Endothelial cell (in vitro differentiated cells): ENCODE measurements at places on chromosomes 6 and 20. TPM values are rescaled to one million over a fixed set of nuclear protein-coding genes. Genes with fewer than 3 reads are reported as not detected.

TRPC4AP gene
- total RNA-seq: 109 TPM

ZDHHC14 gene
- total RNA-seq: 26.1 TPM

CALHM5 gene
- 7.2 TPM for total RNA-seq

TPX2 gene
- total RNA-seq: 27.2 TPM

SLC26A8 gene
- total RNA-seq: 0.97 TPM

POPDC3 gene
- total RNA-seq: 5.2 TPM

GDAP1L1 gene
- 1.7 TPM for total RNA-seq

SLC22A3 gene
- total RNA-seq: 0.18 TPM

SYNE1 gene
- total RNA-seq: 12.7 TPM

FOXC1 gene
- total RNA-seq: 112 TPM

SSTR4 gene
- total RNA-seq: not detected

EEF1A2 gene
- total RNA-seq: 0.31 TPM

GSTA2 gene
- total RNA-seq: not detected

- no peak for DNase-seq
These were observed 50.6 kb downstream of the NUP153 start for GRCh38 chr6:17656092-17656491.

DNA sequence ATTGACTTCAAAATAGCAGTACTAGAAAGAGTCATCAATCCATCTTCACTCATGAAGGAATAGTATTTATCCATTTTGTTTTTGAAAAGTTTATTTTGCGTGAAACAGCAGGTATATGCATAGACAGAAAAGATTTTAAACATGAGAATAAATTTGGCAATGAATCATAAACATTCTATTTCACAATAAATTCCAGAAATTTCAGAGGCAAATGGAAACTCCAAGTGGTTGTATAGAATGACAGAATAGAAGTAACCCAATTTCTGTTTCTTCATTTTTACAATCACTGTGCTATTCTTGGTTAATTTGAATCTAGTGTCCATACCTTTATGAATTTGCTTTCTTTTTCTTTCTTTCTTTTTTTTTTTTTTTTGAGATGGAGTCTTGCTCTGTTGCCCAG, 173.0 kb upstream of the ECI2 start:
- no peak for DNase-seq

DNA sequence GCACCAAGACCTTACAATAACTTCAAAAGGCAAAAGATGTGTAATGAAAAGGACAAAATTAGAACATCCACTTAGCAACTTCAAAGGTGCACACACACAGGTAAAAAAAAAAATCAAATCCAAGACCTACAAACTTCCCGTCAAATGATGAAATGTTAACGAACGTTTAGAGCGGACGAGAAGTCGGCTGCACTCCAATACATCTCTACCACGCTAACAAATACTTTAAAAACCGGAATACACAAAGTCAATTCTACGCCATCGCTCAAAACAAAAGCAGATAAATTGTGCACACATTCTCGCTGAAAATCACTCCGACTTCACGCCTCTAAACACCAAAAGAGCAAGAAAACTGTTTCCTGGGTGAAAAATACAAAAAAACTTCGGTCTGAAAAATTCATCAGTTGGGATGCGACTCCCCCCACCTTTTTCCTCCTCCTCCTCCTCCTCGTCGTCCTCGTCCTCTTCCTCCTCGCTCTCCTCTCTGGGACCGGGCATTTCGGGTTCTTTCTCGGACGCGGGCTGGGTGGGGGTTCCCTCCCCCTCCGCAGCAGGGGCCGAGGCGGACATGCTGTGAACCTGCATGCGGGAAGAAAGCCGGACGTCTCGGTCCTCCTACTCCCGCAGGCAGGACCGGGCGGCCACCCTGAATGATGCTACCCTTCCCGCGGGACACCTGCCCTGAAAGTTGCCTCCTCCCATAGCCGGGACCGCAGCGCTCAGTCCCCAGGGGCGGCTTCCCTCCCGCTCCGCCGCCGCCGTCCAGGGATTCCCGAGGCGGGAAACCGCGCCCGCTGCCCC, 712 bp downstream of the DEK start:
- DNase-seq: peak; percentile 65

GRCh38 chr6:51613558-51613957, 473.9 kb downstream of the PKHD1 start:
- no peak for DNase-seq

DNA sequence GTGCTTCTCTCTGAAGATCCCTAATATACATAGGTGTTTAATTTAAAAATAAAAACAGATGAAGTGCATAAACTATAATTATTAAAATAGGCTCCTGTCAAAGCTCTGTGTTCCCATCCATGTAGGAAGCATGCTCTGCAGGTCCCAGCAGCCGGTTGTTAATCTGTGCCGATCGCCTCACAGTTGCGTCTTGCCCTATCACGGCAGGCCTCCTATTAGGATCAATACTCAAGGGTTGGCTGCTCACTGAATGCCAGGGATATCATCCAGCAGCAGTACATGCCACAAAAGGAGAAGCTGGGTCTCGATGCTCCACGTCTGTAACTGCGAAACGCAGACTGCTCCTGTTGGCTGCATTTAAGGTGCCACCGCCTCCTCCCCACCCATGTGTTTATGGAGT, 369.8 kb downstream of the CDH4 start:
- no peak for DNase-seq

GRCh38 chr6:39850736-39851297, 58.6 kb downstream of the DAAM2 start:
- no peak for DNase-seq

- no peak for DNase-seq
These were observed 33.2 kb downstream of the SYNDIG1 start for GRCh38 chr20:24502661-24503060.

GRCh38 chr20:21548390-21549035, 34.6 kb upstream of the NKX2-2 start:
- DNase-seq: no peak

GRCh38 chr6:21666201-21666691, 72.7 kb downstream of the SOX4 start:
- peak; percentile 44 for DNase-seq

GRCh38 chr20:11949711-11950110, 32.0 kb downstream of the BTBD3 start:
- DNase-seq: no peak

GRCh38 chr6:3965071-3965718, 113.7 kb downstream of the FAM217A start:
- DNase-seq: no peak

- DNase-seq: no peak
These were observed 70.5 kb downstream of the MOXD1 start for GRCh38 chr6:132330759-132331158.

- DNase-seq: no peak
These were observed 96.5 kb downstream of the PLEKHG1 start for GRCh38 chr6:150696190-150696589.

- DNase-seq: no peak
These were observed 58.9 kb downstream of the FOXO3 start for GRCh38 chr6:108619431-108620197.

DNA sequence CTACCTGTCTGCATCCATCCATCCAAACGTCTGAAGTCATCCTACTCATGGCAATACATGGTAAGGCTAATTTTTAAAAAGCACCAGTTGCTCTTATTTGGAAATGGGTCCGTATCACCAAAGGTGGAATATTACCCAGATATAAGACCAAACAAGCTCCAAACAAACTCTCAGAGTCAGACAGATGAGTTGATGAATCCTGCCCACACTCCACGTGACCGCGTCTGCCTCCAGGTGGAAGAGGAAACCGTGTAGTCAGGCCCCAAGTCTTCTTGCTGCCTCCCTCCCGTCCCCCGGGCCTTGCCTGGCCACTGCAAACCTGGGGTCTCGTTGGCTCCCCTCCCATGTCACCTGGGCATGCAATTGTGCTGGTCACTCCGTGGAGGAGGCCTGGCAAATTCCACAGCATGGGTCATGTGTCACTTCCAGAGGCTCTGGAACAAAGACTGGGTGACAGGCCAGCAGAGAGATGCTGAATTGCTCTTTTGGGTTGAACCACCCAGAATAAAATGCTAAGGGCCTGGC, 31.8 kb downstream of the CTCFL start:
- no peak for DNase-seq

DNA sequence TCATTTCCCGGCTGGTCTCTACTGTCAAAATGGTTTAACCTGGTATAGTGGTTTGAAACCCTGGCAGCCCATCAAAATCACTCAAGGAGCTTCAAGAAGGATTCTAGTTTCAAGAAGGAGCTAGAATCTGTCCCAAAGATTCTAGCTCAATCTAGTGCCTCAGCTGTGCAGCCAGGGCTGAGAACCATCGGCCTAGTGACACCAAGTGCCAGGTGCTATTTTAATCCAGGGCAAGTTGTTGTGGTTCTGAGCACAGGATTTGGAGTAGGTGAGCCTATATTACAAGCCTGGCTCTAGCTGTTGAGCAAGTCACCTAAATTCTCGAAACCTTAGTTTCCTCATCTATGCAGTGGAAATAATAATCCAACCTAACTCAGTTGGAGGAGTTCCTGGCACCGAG, 3.7 kb downstream of the MOCS1 start:
- no peak for DNase-seq

GRCh38 chr6:31870385-31870921, 7.8 kb upstream of the NEU1 start:
- no peak for DNase-seq

GRCh38 chr6:107707346-107708275, 116.5 kb downstream of the SCML4 start:
- DNase-seq: no peak

- DNase-seq: no peak
These were observed 59.4 kb downstream of the TNFRSF21 start for GRCh38 chr6:47250302-47250701.

- no peak for DNase-seq
These were observed 27.0 kb downstream of the HECA start for GRCh38 chr6:139161817-139162284.

GRCh38 chr20:59386809-59387208, 86.4 kb downstream of the EDN3 start:
- no peak for DNase-seq

DNA sequence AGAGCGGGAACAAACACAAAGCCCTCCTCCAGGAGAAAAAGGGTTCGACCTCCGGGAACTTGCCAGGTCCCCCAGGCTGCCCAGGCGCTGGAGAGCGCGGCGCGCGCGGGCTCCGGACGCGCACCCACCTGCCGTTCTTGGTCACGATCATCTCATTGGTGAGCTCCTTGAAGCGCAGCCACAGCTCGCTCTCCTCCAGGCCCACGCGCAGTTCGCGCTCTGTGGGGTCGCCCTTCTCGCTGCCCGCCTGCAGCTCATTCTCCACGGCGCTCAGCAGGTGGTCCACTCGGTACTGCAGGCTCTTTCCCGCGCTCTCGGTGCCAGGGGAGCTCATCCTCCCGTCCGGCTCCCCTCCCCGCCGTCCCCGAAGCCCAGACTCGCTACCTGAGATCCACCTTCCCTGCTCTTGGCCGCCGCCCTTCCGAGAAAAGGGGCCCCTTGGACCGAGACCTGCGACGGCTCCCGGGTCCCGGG, 356 bp downstream of the TBXT start:
- peak; percentile 20 for DNase-seq

GRCh38 chr6:75609639-75610590, 8.2 kb downstream of the SENP6 start:
- no peak for DNase-seq

GRCh38 chr6:117110737-117111136, 154.6 kb upstream of the VGLL2 start:
- DNase-seq: no peak

DNA sequence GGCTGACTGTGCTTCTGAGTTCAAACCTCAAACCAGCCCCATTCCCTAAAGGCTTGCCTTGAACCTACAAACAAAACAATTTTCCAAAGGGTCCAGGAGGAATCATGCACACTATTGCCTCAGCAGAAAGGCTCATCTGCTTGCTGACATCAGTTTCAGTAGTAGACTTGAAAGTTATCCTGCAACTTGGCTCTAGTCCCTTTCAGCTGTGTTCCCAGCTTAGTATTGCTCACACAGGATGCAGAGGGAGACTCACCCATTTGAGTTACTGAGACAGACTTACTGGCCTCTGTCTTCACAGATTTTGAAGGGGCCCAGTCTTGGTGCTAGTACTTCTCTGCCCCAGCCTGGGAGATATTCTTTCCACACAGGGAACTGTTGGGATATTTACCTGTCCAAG, 38.5 kb upstream of the TFB1M start:
- DNase-seq: no peak

DNA sequence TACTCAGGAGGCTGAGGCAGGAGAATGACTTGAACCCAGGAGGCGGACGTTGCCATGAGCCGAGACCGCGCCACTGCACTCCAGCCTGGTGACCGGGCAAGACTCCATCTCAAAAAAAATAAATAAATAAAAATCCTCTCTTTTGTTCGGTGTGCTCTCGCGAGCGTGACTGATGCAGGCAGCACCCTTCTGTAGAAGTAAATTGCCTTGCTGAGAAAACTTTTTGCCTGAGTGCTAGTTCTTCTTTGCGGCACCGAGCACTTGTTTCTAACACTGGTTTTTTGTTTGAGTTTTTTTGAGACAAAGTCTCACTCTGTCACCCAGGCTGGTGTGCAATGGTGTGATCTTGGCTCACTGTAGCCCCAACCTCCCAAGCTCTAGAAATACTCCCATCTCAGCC, 30.5 kb downstream of the PLN start:
- no peak for DNase-seq

GRCh38 chr20:18984238-18985200, 170.9 kb downstream of the SCP2D1 start:
- no peak for DNase-seq

GRCh38 chr20:56412473-56412790, 372 bp downstream of the CASS4 start:
- DNase-seq: no peak

DNA sequence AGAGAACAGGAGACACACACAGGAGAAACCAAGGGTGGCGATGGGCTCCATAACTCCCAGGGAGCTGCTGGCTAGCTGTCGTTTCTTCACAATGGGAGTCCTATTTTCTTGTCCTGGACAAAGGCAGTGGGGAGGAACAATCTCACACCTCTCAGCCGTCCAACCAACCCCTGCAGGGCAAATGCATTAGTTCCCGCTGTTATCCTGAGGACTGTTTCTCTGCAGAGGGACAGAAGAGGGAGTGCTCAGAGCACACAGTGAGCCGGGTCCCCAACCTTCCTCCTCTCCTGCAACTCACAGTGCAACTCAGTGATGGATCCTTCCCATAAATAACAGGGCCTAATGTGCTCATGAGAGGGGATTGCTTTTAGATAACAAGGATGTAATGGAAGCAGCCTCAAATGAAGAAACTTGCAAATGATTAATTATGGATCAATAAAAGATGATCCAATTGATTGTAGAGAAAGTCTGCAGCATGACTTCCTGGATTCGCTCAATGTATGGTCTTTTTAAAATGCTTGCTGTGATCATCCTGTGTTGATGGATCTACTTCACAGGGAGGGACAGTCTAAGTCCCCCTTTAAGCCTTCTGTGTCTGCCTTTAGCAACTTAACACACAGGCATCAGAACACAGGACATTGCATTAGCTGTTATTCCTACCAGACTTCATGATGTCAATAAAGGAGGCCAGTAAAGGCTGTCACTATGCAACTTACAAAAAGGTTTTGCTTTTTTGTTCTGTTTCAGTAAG, 453.4 kb upstream of the AGPAT4 start:
- no peak for DNase-seq

GRCh38 chr6:114009192-114009591, 38.2 kb upstream of the HDAC2 start:
- DNase-seq: no peak
